Activated B cell treated with CpG ODN at 0.5 μM for 24 hours (primary cell): ENCODE measurements at places on chromosomes 7 and 10. TPM values are rescaled to one million over a fixed set of nuclear protein-coding genes. Genes with fewer than 3 reads are reported as not detected.

The TMEM196 gene
- not detected in 2 replicates for total RNA-seq

The AGFG2 gene
- total RNA-seq: 9.5 and 10.8 TPM in 2 replicates

The LRRC4 gene
- 0.07 and 0.16 TPM in 2 replicates for total RNA-seq

DNA sequence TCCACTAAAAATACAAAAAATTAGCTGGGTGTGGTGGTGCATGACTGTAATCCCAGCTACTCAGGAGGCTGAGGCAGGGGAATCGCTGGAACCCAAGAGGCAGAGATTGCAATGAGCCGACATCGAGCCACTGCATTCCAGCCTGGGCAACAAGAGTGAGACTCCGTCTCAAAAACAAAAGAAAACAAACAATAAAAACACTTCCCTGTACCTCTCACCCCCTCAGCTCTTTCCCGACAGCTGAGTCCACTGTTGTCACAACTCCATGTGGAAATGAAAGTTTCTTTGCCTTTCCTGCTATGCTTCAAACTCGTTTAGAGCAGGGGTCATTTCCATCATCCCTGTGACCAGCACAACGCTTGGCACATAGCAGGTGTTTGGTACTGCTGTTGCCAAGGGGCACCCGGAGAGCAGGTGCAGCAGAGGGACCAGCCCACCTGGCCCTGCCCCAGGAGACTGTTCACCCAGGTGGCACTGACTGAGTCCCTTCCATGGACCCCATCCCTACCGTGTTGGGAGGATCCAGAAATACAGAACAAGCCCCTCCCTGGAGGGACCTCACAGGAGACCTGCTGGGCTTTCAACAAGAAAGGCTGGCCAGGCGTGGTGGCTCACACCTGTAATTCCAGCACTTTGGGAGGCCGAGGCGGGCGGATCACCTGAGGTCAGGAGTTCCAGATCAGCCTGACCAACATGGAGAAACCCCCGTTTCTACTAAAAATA, 4.9 kb downstream of the TMEM130 start:
- no peak overlapping the region for H3K4me3 ChIP-seq
- no peak overlapping the region for H3K27ac ChIP-seq
- no peak for DNase-seq
- peaks cover 9% of the 10 kb centered on the region for H3K4me1 ChIP-seq
- H3K36me3 ChIP-seq: no peaks in the 10 kb centered on the region

DNA sequence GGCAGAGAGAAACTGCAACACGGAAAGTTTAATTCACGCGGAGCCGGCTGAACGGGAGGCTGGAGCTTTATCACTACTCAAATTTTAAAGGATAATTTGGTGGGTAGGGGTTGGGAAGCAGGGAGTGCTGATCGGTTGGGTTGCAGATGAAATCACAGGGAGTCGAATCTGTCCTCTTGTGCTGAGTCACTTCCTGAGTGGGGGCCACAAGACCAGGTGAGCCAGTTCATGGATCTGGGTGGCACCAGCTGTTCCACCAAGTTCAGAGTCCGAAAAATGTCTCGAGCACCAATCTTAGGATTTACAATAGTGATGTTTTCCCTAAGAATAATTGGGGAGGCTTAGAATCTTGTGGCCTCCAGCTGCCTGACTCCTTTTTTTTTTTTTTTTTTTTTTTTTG, 3.6 kb upstream of the PRAP1 start:
- H3K27me3 ChIP-seq: peaks cover 41% of the 10 kb centered on the region
- H3K4me1 ChIP-seq: peaks cover 4% of the 10 kb centered on the region
- no peak overlapping the region for H3K27ac ChIP-seq
- H3K36me3 ChIP-seq: no peaks in the 10 kb centered on the region

DNA sequence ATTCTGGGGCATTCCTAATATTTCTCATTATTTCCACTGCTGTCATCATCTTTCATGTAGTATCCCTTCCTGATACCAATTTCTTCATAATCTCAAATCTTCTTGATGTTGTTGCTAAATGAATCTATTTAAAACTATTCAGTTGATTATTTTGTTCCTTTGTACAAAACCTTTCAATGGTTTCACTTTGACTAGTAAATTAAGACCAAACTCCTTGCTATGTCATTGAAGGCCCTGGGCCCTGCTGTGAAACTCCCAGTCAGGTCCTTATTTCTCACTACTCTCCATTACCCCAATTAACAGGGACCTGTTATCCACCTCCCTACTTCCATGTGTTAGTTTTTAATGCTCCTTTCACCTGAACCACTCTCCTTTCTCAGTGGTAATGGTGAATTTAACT, 97.0 kb downstream of the CTTNBP2 start:
- DNase-seq: no peak
- no peak overlapping the region for H3K4me3 ChIP-seq
- H3K27ac ChIP-seq: no peak overlapping the region
- peaks cover 2% of the 10 kb centered on the region for H3K27me3 ChIP-seq
- H3K4me1 ChIP-seq: peaks cover 7% of the 10 kb centered on the region
- H3K36me3 ChIP-seq: no peaks in the 10 kb centered on the region

The TIMM23 gene
- total RNA-seq: 47.2 and 50.1 TPM in 2 replicates

- H3K36me3 ChIP-seq: no peaks in the 10 kb centered on the region
- no peak overlapping the region for H3K27ac ChIP-seq
- no peak overlapping the region for H3K4me3 ChIP-seq
- H3K4me1 ChIP-seq: no peaks in the 10 kb centered on the region
Measured at GRCh38 chr7:108037140-108037539, 34.2 kb upstream of the LAMB1 start.

GRCh38 chr10:122746408-122746807, 46.8 kb upstream of the C10orf120 start:
- DNase-seq: no peak
- no peak overlapping the region for H3K27ac ChIP-seq
- H3K36me3 ChIP-seq: no peaks in the 10 kb centered on the region
- H3K4me1 ChIP-seq: no peaks in the 10 kb centered on the region
- H3K27me3 ChIP-seq: peaks cover 6% of the 10 kb centered on the region

DNA sequence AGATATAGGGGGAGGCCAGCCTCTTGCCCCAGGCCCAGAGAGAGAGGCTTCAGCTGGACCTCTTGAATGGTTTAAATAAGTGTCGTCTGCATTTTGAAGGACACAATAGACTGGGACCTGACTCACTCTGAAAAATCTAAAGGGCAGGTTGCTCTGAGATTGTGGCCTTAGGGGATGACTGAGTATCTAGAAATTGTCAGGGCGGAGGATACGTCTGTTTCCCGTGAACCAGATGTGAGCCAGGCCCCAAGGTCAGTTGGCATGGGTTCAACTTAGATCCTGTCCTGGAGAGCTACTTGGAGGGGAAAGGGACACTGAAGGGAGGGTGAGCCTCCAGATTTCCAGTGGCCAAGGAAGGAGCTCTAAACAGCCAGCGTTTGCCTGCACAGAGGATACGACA, 110.2 kb downstream of the CHN2 start:
- no peak overlapping the region for H3K4me3 ChIP-seq
- no peaks in the 10 kb centered on the region for H3K36me3 ChIP-seq
- peaks cover 4% of the 10 kb centered on the region for H3K27me3 ChIP-seq
- no peaks in the 10 kb centered on the region for H3K4me1 ChIP-seq

DNA sequence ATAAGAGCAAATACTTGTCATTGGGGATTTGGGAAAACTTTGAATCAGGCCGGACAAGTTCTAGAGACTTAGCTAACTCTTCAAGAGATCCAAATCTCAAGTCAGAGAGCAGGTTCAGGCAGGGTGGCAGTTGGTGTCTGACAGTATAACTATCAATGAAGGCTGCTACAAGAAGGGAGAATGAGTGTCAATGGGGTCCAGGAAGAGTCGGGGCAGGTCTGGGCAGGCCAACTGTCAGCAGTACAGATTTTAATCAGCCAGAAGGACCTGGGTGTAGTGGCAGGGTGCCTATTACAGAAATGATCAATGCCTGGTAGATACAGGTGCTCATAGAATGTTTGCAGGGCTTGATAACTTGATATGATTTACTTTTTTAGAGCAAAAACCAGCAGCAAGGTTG, 751.1 kb downstream of the GRM8 start:
- no peaks in the 10 kb centered on the region for H3K4me1 ChIP-seq
- H3K4me3 ChIP-seq: no peak overlapping the region
- no peaks in the 10 kb centered on the region for H3K27me3 ChIP-seq
- H3K27ac ChIP-seq: no peak overlapping the region
- DNase-seq: no peak

GRCh38 chr7:24939416-24939815, 40.6 kb downstream of the OSBPL3 start:
- H3K27me3 ChIP-seq: no peaks in the 10 kb centered on the region
- DNase-seq: no peak
- H3K4me3 ChIP-seq: no peak overlapping the region
- H3K27ac ChIP-seq: no peak overlapping the region

The PRLHR gene
- not detected in 2 replicates for total RNA-seq

The MXI1 gene
- total RNA-seq: 8.2 and 8.5 TPM in 2 replicates

DNA sequence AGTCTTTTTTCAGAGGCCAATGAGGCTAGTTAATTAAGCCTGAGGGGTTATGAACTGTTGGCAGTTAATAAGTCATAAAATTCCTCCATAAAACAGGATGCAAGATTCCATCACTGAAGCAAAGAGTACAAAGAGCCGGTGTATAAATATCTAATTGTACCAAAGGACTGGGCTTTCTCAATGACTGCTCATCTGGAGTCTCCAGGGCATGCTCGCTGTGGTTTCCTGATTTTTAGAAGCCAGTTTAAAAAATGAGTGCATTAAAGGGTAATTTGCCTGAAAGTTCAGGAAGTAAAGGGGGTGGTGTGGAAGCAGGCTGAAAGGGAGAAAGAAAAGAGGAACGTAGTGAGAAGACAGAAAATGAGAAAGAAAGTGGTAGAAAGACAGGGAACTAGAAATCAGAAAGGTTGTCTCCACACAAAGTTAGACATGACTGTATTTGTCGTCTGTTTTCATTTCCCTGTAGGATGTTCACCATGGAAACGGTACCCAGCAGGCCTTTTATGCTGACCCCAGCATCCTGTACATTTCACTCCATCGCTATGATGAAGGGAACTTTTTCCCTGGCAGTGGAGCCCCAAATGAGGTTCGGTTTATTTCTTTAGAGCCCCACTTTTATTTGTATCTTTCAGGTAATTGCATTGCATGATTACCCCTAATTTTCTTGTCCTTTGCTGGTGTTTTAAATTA, 282.3 kb downstream of the TWIST1 start:
- no peak overlapping the region for H3K4me3 ChIP-seq
- no peaks in the 10 kb centered on the region for H3K27me3 ChIP-seq
- no peak for DNase-seq
- H3K4me1 ChIP-seq: no peaks in the 10 kb centered on the region
- H3K36me3 ChIP-seq: peaks cover 4% of the 10 kb centered on the region
- H3K27ac ChIP-seq: no peak overlapping the region

DNA sequence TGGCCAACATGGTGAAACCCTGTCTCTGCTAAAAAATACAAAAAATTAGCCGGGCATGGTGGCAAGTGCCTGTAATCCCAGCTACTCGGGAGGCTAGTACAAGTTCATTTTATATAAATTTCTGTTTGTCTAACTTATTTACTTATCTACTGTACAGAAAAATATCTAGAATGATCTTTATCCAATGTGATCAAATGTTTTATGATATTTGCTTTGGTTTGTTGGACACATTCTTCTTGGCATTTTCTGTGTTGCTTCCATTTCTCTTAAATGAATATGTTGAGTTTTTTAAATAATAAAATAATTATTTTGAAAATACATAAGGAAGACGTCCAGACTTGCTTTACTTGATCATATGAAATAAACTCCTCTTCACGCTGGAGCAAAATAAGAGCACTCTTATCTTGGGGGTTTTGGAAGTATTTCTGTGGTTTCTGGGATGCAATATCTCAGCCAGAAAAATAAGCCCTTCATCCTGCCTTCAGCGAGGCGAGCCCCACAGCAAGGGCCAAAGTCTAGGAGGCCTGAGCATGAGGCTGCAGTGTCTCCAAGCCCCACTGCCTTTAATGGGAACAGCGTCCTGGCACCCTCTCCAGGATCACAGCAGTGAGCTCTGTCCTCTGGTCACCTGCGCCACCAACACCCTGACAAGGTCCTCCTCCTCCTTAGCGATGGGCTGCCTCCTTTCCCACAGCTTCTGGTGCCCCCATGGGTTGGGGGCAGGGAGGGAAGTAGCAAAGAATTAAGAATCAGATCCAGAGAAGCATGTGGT, 480.2 kb downstream of the KCNMA1 start:
- no peak overlapping the region for H3K27ac ChIP-seq
- no peak overlapping the region for H3K4me3 ChIP-seq
- H3K4me1 ChIP-seq: no peaks in the 10 kb centered on the region
- no peaks in the 10 kb centered on the region for H3K36me3 ChIP-seq
- no peak for DNase-seq

- H3K27ac ChIP-seq: no peak overlapping the region
- peaks cover 21% of the 10 kb centered on the region for H3K4me1 ChIP-seq
- no peak overlapping the region for H3K4me3 ChIP-seq
- no peak for DNase-seq
- no peaks in the 10 kb centered on the region for H3K27me3 ChIP-seq
Measured at GRCh38 chr10:22932626-22933370, 4.9 kb downstream of the ARMC3 start.

The TRA2A gene
- 123 and 144 TPM in 2 replicates for total RNA-seq

DNA sequence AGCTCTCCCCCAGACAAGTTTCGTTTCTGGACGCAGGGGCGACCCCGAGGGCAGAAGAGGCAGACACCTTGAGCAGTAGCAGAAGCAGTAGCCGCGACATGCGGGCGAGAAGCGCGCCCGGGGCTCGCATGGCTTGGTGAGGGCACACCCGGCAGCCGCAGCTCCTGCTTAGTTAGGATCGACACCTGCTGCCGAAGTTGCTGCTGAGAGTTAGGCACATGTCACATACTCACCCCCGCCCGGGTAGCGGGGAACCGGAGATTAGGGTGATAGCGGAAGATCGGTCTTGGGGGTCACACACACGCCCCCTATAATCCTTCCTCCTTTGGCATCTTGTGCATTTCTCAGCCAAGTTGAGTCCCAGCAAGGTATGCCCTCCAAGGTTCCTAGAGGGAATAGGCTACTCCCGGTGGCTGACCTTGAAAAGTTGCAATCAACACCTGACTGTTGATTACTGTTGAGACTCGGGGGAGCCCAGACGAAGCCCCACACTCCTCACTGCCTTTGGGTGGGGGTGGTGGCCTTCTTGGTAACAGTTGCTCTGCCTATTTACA, 668 bp downstream of the GPR37 start:
- no peak for DNase-seq
- no peak overlapping the region for H3K27ac ChIP-seq
- peaks cover 35% of the 10 kb centered on the region for H3K27me3 ChIP-seq
- H3K4me1 ChIP-seq: peaks cover 22% of the 10 kb centered on the region
- H3K36me3 ChIP-seq: no peaks in the 10 kb centered on the region
- H3K4me3 ChIP-seq: peak overlapping the region; percentile 81

GRCh38 chr10:120793088-120793487, 58.1 kb upstream of the WDR11 start:
- H3K27ac ChIP-seq: no peak overlapping the region
- H3K36me3 ChIP-seq: no peaks in the 10 kb centered on the region
- H3K4me3 ChIP-seq: no peak overlapping the region

GRCh38 chr7:117072620-117073118, 119.4 kb downstream of the ST7 start:
- DNase-seq: no peak
- peaks cover 3% of the 10 kb centered on the region for H3K36me3 ChIP-seq
- no peaks in the 10 kb centered on the region for H3K4me1 ChIP-seq
- no peak overlapping the region for H3K27ac ChIP-seq
- H3K4me3 ChIP-seq: no peak overlapping the region
- no peaks in the 10 kb centered on the region for H3K27me3 ChIP-seq
